ENCODE measurements at places on chromosomes 16 and 17.

DNA sequence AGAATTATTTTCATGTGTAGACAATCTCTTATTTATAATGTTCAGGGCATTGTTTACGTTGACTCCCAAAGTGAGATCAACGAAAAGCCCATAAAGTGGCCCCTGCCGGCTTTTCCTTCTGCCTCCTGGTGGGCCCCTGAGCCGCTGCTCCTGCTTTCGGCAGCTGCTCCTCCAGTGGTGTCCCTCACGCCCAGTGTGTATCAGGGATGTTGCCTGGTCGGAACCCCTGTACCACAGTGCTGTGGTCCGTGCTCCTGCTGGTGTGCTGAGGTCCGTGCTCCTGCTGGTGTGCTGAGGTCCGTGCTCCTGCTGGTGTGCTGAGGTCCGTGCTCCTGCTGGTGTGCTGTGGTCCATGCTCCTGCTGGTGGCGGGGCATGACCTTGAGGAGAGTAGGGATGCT is 107.6 kb downstream of the BANP start:
- peaks cover 5% of the 10 kb centered on the region for H3K36me3 ChIP-seq
- H3K4me1 ChIP-seq = peaks cover 24% of the 10 kb centered on the region

GRCh38 chr16:88628512-88628974 is 9.8 kb upstream of the IL17C start:
- H3K27ac ChIP-seq = no peak overlapping the region
- no peaks in the 10 kb centered on the region for H3K4me1 ChIP-seq
- no peak overlapping the region for H3K4me3 ChIP-seq
- H3K27me3 ChIP-seq = peaks cover 3% of the 10 kb centered on the region
- H3K36me3 ChIP-seq = peaks cover 35% of the 10 kb centered on the region

GRCh38 chr16:8569650-8570346 is 20.5 kb downstream of the TMEM114 start:
- H3K4me3 ChIP-seq = no peak overlapping the region
- H3K27me3 ChIP-seq = peaks cover 7% of the 10 kb centered on the region
- peaks cover 24% of the 10 kb centered on the region for H3K4me1 ChIP-seq
- no peak overlapping the region for H3K27ac ChIP-seq
- H3K36me3 ChIP-seq = no peaks in the 10 kb centered on the region
- peak; percentile 18 for DNase-seq

DNA sequence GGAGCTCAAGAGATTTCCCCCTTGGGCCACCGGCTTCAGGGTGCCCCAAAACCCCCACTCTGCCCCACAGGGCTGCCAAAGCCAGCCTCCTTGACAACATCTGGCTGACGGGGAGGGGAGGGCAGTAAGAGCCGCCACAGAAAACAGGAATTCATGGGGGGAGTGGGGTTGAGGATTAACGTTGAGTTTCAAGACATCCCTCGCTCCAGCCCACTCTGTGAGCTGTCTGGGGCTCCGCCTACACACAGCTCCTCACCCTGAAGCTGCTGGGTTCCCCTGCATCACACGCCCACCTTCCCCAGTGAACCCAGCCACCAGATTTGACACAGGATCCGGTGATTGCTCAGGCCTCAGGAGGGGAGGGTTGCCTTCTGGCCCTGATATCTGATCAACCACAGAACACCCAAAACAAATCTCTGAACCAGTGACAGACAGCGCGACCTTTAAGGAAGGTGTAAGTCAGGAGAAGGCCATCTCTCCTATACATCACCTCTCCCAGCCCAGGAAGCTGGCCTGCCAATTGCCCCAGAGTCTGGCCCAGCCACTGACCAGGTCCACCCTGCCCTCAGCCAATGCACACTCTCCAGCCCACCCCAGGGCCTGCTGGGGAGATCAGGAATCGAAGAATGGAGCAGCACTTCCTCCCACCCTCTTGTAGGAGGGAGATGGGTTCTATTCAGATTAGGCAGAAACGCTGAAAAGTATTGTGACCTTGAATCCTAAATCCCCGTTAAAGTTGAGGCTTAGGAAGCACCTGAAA is 132.1 kb downstream of the CLEC16A start:
- H3K27me3 ChIP-seq = peaks cover 3% of the 10 kb centered on the region
- H3K36me3 ChIP-seq = no peaks in the 10 kb centered on the region
- DNase-seq = peak; percentile 30

DNA sequence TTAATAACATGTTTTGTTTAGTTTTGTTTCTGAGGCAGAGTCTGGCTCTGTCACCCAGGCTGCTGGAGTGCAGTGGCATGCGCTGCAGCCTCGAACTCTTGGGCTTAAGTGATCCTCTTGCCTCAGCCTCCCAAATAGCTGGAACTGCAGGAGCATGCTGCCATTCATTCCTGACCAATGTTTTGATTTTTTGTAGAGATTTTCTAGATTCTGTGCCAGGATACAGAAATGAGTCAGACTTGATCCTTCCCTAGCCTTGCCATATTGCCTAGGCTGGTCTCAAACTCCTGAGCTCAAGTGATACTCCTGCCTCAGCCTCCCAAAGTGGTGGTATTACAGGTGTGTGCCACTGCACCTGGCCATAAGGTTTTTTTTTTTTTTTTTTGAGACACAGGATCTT is 17.7 kb downstream of the TAOK1 start:
- H3K4me3 ChIP-seq = no peak overlapping the region
- H3K27ac ChIP-seq = no peak overlapping the region
- DNase-seq = no peak
- no peaks in the 10 kb centered on the region for H3K4me1 ChIP-seq
- peaks cover 6% of the 10 kb centered on the region for H3K27me3 ChIP-seq

GRCh38 chr17:73985466-73986015 is 217.9 kb upstream of the RPL38 start:
- DNase-seq = no peak
- H3K36me3 ChIP-seq = no peaks in the 10 kb centered on the region
- H3K27me3 ChIP-seq = peaks cover 12% of the 10 kb centered on the region
- no peak overlapping the region for H3K4me3 ChIP-seq
- H3K4me1 ChIP-seq = peaks cover 42% of the 10 kb centered on the region
- H3K27ac ChIP-seq = no peak overlapping the region

DNA sequence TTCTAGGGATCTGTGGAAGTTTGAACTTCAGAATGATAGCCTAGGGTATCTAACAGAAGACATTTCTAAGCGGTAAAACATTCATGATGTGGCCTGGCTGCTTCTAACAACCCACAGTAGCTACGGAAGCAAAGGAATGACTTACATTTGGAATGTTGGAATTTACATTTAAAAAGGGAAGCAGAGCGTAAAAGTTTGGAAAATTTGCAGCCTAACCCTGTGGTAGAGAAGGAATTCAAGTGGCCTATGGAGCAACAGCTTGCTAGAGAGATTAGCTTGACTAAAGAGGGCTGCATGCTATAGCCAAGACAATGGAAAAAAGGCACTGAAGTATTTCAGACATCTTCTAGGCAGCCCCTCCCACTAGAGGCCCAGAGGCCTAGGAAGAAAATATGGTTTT is 50.1 kb downstream of the HNF1B start:
- H3K4me1 ChIP-seq = peaks cover 79% of the 10 kb centered on the region
- no peak overlapping the region for H3K4me3 ChIP-seq
- DNase-seq = no peak
- peak overlapping the region; percentile 9 for H3K27ac ChIP-seq
- peaks cover 5% of the 10 kb centered on the region for H3K36me3 ChIP-seq

DNA sequence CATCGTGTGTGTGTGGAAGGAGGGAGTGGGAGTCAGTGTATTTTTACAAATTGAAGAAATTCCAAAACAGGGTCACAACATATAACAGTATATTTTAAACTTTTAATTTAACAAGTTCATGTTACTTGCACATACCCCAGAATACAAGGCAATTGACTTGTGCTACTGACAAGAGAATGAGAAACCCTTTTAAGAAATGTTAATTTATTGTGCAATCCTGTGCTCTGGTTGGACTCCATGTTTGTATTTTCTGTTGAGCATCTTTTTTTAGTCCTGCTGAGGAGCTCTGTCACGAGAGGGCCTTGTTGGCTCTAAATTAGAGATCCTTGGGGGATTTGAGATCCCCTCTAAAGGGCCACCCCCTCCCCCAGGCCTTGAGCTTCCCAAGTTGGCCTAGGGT is 1.1 kb upstream of the EMP2 start:
- peak overlapping the region; percentile 82 for H3K4me3 ChIP-seq
- DNase-seq = no peak
- peaks cover 52% of the 10 kb centered on the region for H3K4me1 ChIP-seq
- no peaks in the 10 kb centered on the region for H3K36me3 ChIP-seq

- no peaks in the 10 kb centered on the region for H3K27me3 ChIP-seq
- H3K36me3 ChIP-seq = peaks cover 47% of the 10 kb centered on the region
- H3K4me1 ChIP-seq = peaks cover 13% of the 10 kb centered on the region
- H3K4me3 ChIP-seq = no peak overlapping the region
- no peak overlapping the region for H3K27ac ChIP-seq
- no peak for DNase-seq
These were observed 91.6 kb upstream of the C17orf78 start for GRCh38 chr17:37284191-37284590.

DNA sequence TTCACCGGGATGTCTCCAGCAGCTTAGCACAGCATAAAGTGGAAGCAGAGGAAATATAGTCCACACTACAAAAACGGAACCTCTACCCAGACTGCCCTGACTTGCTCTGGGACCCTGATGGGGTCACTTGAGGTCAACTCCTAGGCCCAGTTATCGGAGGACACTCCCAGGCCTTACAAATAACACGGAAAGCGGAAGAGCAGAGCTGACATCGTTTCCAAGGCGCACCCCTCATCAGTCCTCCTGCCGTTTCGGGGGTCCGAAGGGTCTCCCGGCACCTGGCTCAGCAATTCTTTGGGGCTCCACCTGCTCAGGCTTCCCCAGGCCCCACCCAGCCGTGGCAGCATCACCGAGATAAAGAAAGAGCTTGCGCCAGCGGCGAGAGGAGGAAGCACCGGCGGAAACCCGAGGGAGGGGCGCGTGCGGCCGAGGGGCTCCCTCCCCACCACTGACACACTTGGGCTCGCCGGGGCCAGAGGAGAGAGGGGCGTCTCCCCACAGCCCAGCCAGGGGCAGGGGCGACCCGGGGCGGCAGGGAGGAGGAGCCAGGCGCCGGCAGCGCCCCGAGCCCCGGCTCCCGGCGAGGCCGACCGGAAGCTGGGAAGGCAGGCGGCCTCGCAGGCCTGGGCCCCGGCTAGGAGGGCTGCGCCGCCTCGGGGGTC is 727 bp downstream of the CORO7 start:
- DNase-seq = peak; percentile 49
- no peaks in the 10 kb centered on the region for H3K36me3 ChIP-seq
- H3K4me1 ChIP-seq = peaks cover 19% of the 10 kb centered on the region
- H3K4me3 ChIP-seq = peak overlapping the region; percentile 88
- no peak overlapping the region for H3K27ac ChIP-seq
- peaks cover 39% of the 10 kb centered on the region for H3K27me3 ChIP-seq

- H3K27me3 ChIP-seq = peaks cover 12% of the 10 kb centered on the region
- H3K27ac ChIP-seq = no peak overlapping the region
- DNase-seq = no peak
- H3K4me1 ChIP-seq = peaks cover 44% of the 10 kb centered on the region
These were observed 25.0 kb downstream of the LGALS3BP start for GRCh38 chr17:78954684-78955083.

Measured in nephron progenitor cell (in vitro differentiated cells).